ENCODE measurements at places on chromosomes 3 and 15.
A peak's percentile ranks its signal among the peaks of the same experiment; 100 is the strongest.

GRCh38 chr3:122421101-122421500 is 5.2 kb upstream of the WDR5B start:
- DNase-seq: no peak

DNA sequence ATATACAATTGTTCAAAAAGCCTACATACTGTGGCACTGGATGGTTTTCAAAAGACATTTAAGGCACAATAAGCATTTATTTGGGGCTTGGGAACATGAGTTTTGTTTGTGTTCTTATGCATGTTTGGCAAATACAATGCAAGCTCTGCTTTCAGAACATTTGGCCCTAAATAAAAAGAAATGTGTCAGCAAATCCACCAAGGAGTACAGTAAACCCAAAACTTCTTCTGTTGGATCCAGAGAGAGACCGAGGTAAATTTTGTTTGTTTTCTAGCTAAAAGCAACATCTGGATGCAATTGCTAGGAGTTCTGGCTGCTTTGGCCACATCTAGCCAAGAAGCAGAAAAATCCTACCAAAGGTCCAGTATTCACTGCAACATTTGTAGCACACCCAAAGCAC is 168.8 kb downstream of the DCLK3 start:
- DNase-seq: no peak

DNA sequence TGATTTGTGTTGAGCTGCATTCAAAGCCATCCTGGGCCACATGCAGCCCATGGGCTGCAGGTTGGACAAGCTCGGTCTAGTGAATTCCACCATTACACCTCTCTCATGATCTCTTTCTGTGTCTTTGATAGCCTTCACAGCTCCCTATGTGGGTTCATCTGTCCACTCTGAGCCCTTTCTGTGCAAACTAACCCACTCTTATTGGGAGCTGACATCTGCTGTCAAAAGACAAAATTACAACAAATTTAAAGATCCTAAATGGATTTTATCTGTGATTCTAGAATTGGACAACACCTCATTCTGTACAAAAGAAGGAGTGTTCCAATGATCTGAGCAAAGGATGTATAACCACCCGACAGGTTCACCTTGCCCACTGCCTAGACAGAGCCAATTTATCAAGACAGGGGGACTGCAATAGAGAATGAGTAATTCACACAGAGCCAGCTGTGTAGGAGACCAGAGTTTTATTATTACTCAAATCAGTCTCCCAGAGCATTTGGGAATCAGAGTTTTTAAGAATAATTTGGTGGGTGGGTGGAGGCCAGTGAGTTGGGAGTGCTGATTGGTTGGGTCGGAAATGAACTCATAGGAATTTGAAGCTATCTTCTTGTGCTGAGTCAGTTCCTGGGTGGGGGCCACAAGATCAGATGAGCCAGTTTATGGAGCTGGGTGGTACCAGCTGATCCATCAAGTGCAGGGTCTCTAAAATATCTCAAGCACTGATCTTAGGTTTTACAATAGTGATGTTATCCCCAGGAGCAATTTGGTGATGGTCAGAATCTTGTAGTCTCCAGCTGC is 2.6 kb upstream of the XYLB start:
- DNase-seq: no peak

GRCh38 chr15:91894606-91895005 is 41.1 kb downstream of the SLCO3A1 start:
- no peak for DNase-seq

DNA sequence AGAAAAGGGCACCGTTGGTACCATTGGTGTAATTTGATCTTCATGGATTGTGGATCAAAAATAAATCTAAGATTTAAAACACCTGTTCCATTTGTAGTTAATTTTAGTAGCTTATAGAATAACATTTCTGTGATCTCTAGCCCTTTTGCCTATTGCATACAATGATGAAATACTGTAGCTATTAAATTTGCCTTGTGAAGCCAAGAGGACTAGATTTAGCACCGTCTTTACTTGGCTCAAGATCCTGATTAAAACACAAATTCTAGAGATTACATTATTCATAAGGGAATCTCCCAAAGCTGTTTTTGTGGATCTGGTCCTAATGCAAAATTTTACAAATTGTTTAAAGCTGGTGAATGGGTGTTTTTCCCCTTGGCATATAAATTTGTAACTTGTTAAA is 8.2 kb downstream of the TBC1D23 start:
- no peak for DNase-seq

GRCh38 chr3:13045904-13046568 is 27.2 kb downstream of the IQSEC1 start:
- DNase-seq: no peak

- no peak for DNase-seq
These were observed 43.7 kb downstream of the NMD3 start for GRCh38 chr3:161264852-161265251.

GRCh38 chr15:85379403-85380131 is 836 bp upstream of the AKAP13 start:
- DNase-seq: no peak

GRCh38 chr3:190585805-190586630 is 72.1 kb downstream of the IL1RAP start:
- peak; percentile 58 for DNase-seq

- DNase-seq: no peak
These were observed 1322.7 kb upstream of the ALCAM start for GRCh38 chr3:104044002-104044401.

DNA sequence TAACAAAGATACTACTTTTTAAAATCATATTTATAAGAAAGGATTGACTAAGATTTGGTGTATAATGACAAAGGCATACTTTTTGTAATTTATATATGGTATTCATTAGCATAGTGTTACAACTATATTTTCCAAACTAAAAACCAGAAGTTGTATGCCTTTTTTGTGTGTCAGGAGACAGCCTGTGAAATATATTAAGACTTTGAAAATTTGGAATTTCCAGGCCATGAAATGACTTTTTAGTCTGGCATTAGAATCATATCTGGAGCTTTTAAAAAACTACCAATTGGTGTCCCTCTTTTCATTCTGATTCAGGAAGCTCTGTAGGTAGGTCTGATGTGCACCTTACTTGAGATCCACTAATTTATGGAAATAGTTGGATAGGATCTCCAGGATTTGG is 41.9 kb downstream of the CALML4 start:
- no peak for DNase-seq

- no peak for DNase-seq
These were observed 111.7 kb downstream of the FNDC3B start for GRCh38 chr3:172150913-172151650.

DNA sequence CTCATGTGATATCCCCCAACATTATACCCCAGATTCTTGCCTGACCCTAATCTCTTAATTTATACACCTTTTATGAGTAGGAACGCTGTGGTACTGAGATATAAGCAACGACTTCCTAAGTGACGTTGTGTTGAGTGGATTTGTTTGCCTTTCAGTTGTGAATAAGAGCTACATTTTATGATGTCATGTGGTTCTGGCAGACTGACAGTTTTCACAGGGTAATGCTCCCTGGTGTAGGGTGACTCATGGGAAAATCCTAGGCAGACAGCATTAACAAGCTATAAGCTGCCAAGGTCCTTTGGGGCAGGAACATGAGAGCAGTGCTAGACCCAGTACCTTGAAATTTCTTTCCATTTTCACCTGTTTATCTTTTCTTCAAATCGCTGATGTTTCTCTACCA is 11.2 kb downstream of the C3orf52 start:
- DNase-seq: peak; percentile 17

DNA sequence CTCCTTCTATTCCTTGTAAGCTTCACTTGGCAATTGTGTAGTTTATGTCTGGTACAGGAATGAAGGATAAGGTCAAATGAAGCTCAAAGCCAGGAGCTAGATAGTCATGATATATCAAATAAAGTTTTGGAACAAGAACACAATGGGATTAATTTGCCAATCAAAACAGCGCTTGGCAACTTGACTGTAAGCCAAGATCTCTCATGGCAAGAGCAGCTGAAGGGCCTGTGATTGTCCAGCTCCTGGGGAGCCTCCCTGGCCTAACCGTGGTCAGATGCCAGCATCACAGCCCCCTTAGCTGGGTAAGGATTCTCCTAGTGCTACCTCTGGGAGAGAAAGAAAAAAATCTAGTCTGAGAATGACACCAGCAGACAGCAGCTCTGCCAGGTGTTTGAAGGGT is 97.2 kb downstream of the LIPC start:
- no peak for DNase-seq

DNA sequence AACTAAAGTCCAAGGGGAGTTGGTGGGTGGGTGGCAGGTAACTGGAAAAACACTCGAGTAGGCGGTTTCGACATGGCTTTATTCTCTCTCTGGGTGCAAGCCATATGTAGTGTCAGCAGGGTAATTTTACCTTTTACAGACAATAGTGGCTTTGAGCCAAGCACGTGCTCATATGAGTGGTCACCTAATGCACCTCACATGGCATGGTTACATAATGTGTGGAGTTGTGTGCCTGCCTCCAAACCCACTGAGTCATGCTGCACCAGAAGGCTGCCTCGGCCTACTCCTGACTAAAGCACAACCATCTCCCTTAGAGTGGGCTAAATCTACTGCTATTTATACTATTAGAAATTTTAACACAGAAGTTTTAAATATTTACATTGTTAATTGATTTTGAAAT is 16.5 kb downstream of the CCRL2 start:
- DNase-seq: no peak

GRCh38 chr3:82276992-82277391 is 515.5 kb upstream of the GBE1 start:
- DNase-seq: no peak

DNA sequence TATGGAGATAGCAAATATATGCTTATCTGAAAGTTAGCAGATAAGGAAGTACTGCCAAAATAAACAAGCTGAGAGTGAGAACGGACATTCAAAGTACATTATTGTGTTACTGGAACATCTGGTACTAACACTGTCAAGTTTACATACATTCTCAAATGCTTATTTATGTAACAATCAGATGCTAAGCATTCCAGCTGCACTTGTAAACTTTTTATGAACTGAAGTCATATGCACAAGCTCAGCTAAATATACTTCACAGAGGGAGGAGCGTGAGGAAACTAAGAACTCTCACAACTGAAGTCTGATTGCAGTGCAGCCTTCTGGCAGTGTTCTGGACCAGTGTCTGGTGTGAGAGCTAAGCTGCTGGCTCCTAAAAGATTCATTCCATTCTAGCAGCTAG is 223.7 kb upstream of the NANOGP8 start:
- DNase-seq: no peak

DNA sequence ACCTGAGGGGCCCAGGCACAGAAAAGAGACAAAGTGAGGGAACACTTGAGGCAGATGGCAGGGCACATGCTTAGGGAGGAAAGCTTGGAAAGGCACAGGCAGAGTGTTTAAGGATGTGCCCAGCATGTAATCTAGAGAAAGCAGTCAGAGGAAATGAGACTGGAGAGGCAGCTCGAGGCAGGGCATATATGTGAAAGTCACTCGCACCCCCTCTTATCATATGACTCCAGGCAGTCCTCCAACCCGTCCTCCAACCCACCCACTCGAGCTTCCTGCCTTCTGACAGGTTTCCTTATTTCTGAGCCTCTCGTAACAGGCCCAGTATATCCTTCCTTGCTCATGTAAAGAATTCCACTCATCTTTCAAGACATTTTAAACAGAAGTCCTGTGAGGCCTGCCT is 294.0 kb downstream of the SOX2 start:
- no peak for DNase-seq

- peak; percentile 44 for DNase-seq
These were observed 790 bp downstream of the RAB5A start for GRCh38 chr3:19947549-19948225.

DNA sequence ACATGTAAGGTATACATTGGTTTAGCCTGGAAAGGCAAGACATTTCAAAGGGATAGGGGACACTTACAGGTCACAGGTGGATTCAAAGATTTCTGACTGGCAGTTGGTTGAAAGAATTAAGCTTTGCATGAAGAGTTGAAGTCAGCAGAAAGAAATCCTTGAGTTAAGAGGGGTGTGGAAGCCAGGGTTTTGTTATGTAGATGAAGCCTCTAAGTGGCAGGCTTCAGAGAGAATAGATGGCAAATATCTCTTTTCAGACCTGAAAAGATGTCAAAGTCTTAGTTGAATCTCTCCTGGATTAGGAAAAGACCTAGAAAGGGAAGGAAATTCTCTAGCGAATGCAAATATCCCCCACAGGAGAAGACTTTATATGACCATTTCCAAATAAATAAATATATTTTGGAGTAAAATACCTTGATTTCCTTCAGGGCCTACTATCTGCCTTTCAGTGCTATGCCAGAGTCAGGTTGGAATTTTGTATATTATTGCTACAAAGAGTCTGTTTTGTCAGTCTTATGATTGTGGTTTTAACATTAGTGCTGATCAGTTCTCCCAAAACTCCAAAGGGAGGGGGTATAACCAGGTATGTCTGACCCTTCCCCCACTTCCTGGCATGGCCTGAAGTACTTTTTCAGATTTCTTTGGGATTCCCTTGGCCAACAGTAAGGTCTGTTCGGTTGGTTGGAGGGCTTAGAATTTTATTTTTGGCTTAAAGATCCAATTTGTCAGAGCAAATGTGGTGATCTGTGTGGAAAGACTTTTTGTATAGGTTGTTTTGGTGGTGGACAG is 286.4 kb downstream of the LRTM1 start:
- DNase-seq: no peak

- DNase-seq: no peak
These were observed 85.3 kb downstream of the LRRK1 start for GRCh38 chr15:101004500-101004899.

- DNase-seq: no peak
These were observed 196.8 kb downstream of the XXYLT1 start for GRCh38 chr3:195073866-195074860.

GRCh38 chr15:60744826-60745460 is 266.0 kb upstream of the ICE2 start:
- DNase-seq: no peak

- no peak for DNase-seq
These were observed 259.2 kb downstream of the SLCO3A1 start for GRCh38 chr15:92112711-92113110.

DNA sequence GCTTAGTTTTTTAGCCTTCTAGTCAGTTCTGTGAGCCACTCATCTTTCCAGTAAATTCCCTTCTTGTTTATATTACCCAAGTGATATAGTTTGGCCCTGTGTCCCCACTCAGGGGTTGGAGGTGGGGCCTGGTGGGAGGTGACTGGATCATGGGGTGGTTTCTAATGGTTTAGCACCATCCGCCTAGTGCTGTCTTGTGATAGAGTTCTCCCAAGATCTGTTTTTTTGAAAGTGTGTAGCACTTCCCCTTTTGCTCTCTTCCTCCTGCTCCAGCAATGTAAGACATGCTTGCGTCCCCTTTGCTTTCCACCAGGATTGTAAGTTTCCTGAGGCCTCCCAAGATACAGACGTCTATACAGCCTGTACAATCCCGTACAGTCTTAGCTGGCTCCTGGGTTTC is 53.7 kb upstream of the INO80 start:
- DNase-seq: no peak

GRCh38 chr3:184183679-184184078 is 2.3 kb upstream of the ABCF3 start:
- DNase-seq: no peak

GRCh38 chr3:52014613-52015012 is 18.9 kb upstream of the RPL29 start:
- peak; percentile 48 for DNase-seq

GRCh38 chr3:169879845-169880575 is 10.3 kb upstream of the LRRC31 start:
- no peak for DNase-seq
